GM12891 (cell line): ENCODE measurements at places on chromosomes 1 and 21.

DNA sequence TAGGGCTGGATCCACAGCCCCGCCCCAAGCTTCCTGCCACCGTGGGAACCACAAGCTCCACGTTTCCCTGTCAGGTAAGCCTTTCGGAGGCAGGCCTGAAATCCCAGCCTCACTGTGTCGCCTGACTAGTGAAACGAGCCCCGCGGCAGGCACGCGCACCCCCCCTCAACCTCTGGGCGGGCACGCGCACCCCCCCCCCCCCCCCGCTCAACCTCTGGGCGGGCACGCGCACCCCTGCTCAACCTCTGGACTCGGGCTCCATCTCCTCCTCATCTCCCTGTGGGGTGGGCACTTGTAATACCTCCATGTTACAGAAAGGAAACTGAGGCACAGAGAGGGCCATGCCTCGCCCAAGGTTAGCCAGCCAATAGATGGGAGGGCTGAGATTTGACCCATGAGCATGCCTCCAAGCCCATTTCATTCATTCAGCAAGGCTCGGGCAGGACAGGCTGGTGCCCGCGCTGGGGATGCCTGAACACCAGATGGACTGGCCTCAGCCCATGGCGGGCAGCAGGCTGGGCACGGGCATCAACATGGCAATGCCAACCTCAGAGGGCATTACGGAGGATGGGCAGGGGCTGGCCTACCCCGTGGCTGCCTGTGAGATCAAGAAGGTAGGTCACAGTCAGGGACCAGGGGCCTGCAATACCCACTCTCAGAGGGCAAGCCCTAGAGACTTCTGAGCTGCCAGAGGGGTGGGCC lies 4.7 kb downstream of the CFAP410 start:
- DNase-seq, result no peak

- DNase-seq, result no peak
Observed at GRCh38 chr1:170218257-170218650, 72.5 kb downstream of the NTMT2 start.

- DNase-seq, result no peak
Observed at GRCh38 chr1:82947278-82947677, 1051.7 kb downstream of the TTLL7 start.

DNA sequence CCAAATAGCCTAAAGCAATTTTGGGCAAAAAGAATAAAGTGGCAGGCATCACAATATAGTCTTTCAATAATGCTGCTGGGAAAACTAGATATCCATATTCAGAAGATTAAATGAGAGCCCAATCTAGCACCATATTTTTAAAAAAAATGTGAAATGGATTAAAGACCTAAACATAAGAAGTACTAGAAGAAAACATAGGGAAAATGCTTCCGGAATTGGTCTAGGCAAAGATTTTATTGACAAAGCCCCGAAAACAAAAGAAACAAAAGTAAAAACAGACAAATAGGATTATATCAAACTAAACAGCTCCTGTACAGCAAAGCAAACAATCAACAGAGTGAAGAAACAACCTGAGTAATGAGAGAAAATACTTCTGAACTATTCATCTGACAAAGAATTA lies 48.6 kb upstream of the KCNK1 start:
- DNase-seq, result no peak

- no peak for DNase-seq
Observed at GRCh38 chr21:46295177-46295770, 9.1 kb downstream of the YBEY start.

- DNase-seq, result no peak
Observed at GRCh38 chr1:59025898-59026426, 242.1 kb upstream of the JUN start.

DNA sequence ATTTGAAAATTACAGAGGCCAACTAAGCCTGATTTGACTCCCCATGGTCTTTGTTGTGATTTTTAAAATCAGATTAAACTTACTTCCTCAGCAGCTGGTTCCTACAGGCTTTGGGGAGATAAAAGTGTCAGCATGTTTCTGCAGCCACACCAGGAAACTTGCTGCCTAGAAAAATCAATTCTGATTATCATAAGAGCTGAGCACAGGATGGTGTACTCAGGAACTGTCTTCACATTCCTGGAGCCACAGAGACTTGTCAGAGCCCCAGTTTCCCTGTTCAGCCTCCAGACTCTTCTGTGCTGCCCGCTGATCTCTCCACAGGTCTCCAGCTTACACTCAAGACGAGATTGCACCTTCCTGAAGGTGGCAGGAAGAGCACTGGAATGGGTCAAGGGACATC lies 23.9 kb downstream of the RAB3B start:
- no peak for DNase-seq

- DNase-seq, result no peak
Observed at GRCh38 chr1:175287849-175288248, 95.3 kb upstream of the KIAA0040 start.

- DNase-seq, result no peak
Observed at GRCh38 chr21:31293986-31294385, 50.1 kb downstream of the TIAM1 start.

GRCh38 chr21:36126208-36126565 lies 8.7 kb upstream of the CBR3 start:
- no peak for DNase-seq

- no peak for DNase-seq
Observed at GRCh38 chr21:34227386-34227852, 136.4 kb upstream of the KCNE2 start.

DNA sequence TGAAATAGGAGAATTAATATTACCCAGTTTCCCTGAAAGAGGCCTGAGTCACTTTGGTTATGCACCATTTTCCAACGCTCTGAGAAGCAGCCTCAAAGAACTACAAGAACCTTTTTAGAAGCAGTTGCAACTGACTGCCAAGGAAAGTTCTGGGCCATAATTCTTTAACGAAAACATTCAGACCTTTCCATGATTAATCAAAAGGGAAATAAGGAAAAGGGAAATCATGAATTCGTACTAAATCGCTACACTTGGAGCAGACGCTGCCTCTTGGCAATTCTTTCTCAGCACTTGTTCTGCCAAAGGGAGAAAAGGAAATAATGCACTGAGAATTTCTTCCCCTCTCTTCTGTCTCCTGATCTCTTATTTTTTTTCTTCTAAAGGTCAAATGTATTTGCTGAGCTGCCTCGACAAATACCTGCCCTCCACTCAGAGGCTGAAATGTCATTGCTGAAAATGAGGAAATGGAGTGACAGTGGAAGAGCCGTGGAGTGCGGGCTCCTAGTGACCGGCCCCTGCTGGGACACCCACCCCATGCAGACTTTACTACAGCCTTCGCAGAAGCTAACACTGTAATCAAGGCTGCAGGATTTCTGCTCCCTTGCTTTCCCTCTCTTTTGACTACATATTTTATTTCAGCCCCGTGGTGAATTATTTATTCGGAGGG lies 67.9 kb upstream of the GALNT2 start:
- no peak for DNase-seq

- DNase-seq, result no peak
Observed at GRCh38 chr1:206892351-206892984, 4.8 kb upstream of the IL24 start.

DNA sequence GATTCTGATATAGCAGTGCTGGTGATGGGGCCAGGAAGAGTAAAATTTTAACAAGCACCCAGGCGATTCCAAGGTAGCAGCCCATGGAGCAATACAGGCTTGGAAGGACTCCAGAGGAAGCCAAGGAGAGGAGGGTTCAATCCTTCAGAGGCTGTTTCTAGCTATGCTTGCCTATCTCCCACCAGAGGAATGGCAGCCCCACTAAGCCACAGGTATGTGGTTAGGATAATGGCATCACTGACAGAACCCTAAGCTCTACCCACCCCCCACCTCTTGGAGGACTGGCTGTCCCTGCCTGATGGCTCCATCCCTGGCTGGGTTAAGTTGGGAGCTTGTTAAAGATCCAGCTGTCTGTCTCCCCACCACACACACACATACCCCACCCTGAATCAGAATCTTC lies 19.3 kb upstream of the PTAFR start:
- no peak for DNase-seq

DNA sequence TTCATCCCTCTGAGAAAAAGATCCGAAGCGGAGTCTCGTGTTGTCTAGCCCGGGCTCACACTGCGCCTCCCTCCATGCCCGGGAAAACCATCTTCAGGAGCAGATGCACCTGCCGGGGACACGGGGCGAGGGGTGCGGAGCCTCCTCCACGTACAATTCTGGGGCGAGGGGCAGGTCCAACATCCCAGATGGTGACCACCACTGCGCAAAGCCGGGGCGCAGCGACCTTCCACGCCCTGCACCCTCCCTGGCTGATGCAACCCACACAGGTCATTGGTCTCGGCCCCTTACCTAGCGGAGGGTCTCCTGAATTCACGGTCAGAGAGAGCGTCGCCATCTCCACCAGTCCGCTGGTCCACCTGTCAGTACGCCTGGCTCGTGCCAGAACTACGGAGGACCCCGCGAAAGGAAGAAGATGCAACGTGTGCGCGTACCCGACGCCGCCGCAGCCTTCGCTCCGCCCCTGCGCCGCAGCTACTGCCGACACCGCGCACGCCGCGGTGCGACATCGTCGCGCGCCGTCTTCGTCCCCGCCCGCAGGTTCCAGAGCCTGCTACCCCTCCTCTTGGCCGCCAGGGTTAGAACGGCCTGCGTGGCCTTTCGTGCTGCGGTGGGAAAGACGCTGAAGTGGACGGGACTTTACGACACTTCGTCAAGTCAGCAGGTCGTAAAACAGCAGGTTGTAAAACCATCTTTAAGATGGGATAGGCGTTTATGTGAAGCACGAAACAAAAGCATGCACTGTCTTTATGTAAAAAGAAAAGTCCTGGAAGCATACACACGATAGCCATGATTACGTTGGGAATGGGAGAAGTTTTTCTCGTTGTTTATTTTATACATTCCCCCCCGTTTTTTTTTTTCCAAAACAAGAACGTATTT lies at the start of gene EPRS1:
Gene EPRS1 (minus strand): TSS at position 454 of the 879 bp plus-strand sequence. CDS start 117 bp downstream, at position 337.
- DNase-seq, result peak; percentile 81

DNA sequence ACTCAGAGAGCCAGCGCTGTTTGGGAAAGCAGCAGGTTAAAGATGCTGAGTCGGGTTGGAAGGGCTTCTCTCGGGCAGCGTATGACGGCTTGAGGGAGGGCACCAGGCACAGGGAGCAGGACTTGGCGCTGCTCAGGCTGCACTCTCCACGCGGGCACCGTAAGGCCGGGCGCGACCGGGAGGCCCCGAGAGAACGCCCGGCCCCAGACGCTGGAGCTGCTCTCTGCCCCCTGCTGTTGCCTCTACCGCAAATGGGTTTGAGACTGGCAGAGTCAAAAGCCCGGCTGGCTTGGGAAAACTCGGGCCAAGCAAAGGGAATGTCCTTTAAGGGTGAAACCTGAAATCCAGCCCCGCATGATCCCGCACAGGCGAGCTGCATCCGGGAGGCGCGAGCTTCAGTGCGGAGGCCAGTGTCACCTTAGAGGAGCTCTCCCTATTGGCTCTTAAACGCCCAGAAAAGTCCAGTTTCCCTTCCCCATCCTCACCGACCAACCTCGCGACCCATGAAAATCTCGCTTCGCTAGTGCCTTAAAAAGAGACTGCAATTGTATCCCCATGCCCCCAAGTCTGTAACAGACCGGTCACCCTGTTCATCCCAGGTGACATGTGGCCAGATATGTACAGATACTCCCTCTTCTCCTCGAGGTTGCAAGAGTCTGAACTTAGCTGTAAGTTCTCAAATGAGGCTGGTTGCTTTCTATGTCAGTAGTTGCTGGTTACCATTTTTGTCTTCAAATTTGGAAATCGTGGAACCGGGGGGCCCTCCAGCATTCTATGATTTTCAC lies 1.1 kb downstream of the PRRX1 start:
- DNase-seq, result no peak

GRCh38 chr1:153696741-153697140 lies 18.3 kb downstream of the NPR1 start:
- DNase-seq, result no peak

DNA sequence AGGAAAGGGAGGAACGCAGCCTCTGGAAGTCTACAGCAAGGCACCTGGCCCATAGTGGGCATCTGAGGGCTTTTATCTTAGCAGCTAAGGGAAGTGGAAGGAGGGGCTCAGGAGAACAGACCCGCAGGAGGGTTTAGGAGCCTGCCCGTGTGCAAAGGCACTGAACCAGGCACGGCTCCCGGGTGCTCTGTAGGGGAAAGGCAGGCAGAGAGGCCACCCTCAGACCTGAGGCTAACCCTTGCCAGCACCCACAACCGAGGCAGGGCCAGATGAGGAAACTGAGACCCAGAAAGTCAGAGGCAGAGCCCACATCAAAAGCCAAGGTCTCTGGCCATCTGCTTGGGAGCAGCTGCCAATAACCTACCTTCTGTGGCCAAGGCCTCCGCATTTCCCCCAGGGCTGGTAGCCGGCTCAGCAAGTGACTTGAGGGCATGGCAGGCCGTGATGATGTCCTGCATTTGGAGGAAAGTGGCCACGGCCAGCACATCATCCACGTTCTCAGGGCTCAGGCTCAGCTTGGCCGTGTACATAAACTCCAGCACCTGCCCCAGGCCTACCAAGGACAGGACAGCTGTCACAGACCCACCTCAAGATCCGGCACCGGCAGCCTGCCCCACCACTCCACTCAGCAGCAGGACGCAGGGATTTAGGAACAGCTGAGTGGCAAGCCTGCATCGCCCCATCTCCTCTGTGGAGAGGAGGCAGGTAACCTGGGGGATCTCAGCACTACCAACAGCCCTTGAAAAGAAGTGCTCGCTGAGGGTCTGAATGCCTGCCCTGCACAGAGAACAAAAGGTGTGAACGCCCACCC lies 29.1 kb downstream of the ZBTB17 start:
- no peak for DNase-seq

- DNase-seq, result no peak
Observed at GRCh38 chr1:3067301-3067670, 1.7 kb upstream of the PRDM16 start.

DNA sequence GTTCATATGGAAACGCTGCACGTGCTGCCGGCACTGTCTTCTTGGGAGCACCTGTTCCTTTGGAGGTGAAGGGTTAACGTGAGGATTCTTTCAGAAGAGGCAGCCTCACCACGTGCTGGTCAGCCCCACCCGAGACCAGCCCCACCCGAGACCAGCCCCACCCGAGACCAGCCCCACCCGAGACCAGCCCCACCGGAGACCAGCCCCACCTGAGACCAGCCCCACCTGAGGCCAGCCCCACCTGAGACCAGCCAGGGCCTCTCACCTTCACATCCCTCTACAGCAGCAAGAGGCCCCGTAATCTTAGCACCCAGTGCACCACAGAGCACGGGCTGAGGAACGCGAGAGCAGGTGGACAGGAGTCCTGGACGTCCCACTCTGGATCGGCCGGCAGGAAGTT lies 18.0 kb downstream of the PRDM16 start:
- DNase-seq, result no peak

- DNase-seq, result no peak
Observed at GRCh38 chr1:220696863-220697231, 6.7 kb downstream of the C1orf115 start.

- DNase-seq, result no peak
Observed at GRCh38 chr1:197911111-197911856, 5.9 kb upstream of the LHX9 start.

DNA sequence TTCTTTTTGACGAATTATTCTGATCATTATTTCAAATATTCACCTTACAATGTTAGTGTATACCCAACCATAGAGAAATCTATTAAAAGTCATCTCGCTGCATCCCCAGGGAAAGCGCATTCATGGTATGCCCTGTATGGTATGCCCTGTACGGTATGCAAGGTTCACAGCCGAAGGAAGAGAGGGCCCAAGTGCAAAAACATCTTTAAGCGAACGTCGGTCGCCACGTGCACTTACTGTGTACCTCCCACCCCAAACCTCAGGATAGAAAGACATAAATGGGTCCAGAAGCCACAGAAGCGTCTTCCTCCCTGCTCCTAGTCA lies 14.4 kb downstream of the HLX start:
- DNase-seq, result no peak

- DNase-seq, result no peak
Observed at GRCh38 chr1:22717037-22717760, 6.6 kb downstream of the EPHB2 start.
